WTC11 (cell line): ENCODE measurements at places on chromosomes 13 and 19. TPM values are rescaled to one million over a fixed set of nuclear protein-coding genes. Genes with fewer than 3 reads are reported as not detected.

The ZNF486 gene
- 20.7 to 22.3 TPM (median 20.8 TPM) in 3 replicates for total RNA-seq

The NAPSA gene
- total RNA-seq, result 2.4 to 3.1 TPM (median 2.7 TPM) in 3 replicates

The HMG20B gene
- 115 to 132 TPM (median 121 TPM) in 3 replicates for total RNA-seq

The NKPD1 gene
- total RNA-seq, result 0.57 to 1.1 TPM (median 0.76 TPM) in 3 replicates

The SHFL gene
- total RNA-seq, result 22.5 to 28.4 TPM (median 23.0 TPM) in 3 replicates

The CYP4F8 gene
- not detected in 3 replicates for total RNA-seq

The KASH5 gene
- 0.14 to 0.42 TPM in 2 of 3 replicates, not detected in the other for total RNA-seq

The PALM gene
- total RNA-seq, result 17.7 to 25.6 TPM (median 22.1 TPM) in 3 replicates

The KCNC3 gene
- 8.5 to 10.1 TPM (median 10.0 TPM) in 3 replicates for total RNA-seq

The WDR87 gene
- not detected in 3 replicates for total RNA-seq
